Stimulated activated CD8-positive, alpha-beta memory T cell treated with anti-CD3 and anti-CD28 coated beads, Interleukin-7, amount 100 ng/mL, for 24 hours (primary cell): ENCODE measurements at places on chromosomes 12 and 14.
A peak's percentile ranks its signal among the peaks of the same experiment; 100 is the strongest.

DNA sequence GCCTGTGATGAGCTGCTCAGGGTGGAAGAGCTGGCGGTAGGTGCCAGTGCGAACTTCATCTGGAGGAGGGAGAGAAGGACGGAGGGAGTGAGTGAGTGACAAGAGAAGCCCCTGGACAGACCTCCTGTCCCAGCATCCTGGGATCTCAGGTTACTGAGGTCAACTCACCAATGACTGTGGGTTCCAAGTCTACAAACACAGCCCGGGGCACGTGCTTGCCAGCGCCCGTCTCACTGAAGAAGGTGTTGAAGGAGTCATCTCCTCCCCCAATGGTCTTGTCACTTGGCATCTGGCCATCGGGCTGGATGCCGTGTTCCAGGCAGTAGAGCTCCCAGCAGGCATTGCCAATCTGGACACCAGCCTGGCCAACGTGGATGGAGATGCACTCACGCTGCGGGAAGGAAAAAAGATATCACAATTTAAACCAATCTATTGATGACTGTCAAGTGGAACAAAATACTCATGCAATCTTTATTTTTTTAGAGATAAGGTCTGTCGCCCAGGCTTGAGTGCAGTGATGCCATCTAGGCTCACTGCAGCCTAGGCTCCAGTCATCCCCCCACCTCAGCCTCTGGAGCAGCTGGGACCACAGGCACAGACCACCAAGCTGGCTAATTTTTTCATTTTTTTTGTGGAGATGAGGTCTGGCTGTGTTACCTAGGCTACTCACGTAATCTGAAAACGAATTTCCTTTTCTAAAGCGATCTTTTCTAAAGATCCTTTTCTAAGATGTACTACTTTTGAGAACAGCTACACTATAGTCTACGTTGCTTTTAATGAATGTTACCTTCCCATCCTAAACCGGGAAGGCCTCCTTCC lies 1.7 kb downstream of the TUBA1B start:
- no peak for DNase-seq

GRCh38 chr12:26162905-26163304 lies 32.5 kb upstream of the SSPN start:
- no peak for DNase-seq

DNA sequence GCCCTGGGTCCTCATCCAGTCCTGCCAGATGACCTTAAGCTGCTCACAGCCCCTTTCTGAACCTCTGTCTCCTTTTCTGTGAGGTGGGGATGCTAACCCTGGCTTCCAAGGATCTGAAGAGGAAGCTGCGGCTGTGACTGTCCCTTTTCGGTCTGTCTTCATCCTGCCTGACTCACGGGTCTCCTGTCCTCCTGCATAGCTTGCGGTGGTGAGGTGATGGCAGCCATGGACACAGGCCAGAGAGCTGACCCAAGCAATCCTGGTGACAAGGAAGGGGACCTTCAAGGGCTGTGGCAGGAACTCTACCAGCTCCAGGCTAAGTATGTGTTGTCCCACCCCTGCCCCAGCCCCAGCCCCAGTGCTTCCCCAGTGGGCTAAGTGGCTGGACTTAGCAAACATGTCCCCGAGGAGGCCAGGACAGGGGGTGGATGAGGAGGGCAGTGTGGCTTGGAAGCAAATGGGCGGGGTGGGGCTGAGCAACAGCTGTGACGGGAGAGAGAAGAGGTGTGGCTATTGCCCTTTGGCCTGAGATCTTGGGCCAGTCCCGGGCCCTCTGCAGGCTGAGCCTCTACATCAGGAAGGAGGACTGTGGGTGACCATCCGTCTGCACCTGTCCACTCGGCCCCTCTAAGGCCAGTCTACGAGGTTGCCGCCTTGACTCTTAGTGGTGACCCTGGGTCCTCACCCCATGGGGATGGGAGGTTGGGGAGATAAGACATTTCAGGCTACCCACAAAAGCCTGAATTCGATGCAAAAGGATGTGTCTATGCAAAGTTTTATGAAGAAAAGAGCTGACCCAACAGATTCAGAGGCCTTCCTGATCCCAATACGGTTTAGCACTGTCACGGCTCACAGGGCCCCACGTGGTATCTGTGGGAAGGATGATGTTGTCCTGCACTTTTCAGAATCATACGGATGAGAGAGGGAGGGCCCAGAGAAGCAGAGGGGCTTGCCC lies 1.1 kb downstream of the CCDC197 start:
- DNase-seq, result no peak

GRCh38 chr12:84034871-84035270 lies 877.7 kb downstream of the SLC6A15 start:
- DNase-seq, result no peak

- no peak for DNase-seq
Measured at GRCh38 chr12:113422030-113422885, at the start of gene SDSL. TSS of gene SDSL (plus strand) at chr12:113422380. CDS start at chr12:113427983, 5,603 bp downstream.

DNA sequence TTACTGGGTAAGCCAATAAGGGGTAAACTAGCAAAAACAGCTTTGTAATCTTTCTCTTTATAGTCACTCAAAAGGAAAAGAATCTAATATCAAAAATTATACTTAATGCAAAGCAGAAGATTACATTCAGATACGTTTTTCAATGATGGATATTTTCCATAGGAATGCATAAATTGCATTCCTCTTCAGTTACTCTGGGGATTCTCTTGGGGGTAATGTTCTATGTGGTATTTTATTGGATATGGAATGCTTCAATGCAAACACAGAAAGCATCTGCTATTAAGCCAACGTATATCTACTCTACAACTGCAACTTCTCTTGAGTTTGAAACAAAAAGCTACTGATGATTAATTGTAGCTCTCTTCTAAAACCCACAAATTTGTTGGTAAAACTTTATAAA lies 106.0 kb downstream of the SLC41A2 start:
- DNase-seq, result no peak

DNA sequence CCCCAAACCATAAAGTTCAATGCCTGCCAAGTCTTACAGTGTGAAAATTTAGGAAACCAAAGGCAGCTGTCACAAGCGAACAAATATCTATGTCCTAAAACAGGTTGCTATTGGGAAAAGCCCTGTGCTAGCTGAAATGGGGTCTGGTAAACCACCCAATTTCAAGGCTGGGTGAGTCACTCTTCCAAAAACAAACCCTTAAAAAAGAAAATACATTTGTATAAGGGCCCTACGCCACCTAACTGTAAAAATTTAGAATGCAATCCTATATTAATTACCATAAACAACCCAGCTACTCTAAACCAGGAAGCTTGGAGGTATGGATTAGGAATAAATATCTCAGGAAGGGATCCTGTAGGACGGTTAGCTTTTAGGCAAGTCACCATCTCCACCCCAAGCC lies 32.1 kb downstream of the PRMT8 start:
- no peak for DNase-seq

DNA sequence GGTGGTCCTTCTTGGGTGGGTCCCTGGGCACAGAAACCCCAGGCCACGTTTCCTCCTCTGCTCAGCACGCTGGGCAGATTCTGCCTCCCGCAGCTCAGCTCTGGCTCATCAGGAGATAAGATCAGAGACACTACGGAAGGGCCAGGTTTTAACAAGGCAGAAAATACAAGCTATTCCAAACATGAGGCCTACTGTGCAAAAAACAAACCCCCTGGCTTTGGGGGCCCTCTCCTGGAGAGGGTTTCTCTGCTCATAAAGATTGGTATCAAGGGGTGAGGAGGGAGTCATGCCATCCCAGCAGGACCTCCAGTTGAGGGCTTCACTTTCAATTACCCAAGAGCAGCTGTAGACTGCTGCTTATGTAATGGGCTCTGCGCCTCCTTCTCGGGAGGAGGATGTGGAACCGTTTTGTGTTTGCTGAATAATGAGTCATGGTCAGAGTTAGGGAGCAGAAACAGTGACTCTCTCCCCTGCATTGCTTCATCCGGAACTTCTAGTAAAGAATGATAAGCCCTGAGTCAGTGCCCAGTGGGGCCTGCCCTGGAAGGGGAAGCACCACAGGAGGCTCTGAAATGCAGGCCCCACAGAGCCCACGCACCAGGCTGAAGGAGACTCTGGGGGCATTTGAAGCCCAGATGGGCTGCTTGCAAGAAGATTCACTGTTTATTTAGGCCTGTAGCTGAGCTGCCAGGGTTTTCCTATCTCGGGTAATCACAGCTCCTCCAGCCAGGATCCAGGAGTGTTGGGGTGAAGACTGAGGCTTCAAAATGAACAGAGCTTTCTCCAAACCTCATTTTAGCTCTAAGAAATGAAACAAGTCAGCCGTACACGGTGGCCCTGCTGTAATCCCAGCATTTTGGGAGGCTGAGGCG lies 79.3 kb downstream of the SSPN start:
- DNase-seq, result peak; percentile 7

DNA sequence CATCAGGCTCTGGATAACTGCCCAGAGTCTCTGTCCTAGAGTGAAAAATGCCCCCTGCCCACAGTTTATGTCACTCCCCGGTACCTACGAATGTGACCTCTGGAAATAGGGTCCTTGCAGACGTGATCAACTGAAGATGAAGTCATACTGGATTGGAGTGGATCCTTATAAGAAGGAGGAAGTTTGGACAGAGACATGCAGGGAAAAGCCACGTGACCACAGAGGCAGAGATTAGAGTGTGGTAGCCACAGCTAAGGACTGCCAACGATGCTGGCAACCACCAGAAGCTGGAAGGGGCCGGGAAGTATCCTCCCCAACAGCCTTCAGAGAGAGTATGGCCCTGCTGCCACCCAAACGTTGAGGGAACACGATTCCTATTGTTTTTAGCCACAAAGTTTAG lies 101.2 kb upstream of the NCOR2 start:
- DNase-seq, result no peak

GRCh38 chr14:71967704-71968103 lies 35.5 kb downstream of the RGS6 start:
- DNase-seq, result no peak

- DNase-seq, result no peak
Measured at GRCh38 chr14:104550861-104551728, 28.5 kb upstream of the C14orf180 start.

DNA sequence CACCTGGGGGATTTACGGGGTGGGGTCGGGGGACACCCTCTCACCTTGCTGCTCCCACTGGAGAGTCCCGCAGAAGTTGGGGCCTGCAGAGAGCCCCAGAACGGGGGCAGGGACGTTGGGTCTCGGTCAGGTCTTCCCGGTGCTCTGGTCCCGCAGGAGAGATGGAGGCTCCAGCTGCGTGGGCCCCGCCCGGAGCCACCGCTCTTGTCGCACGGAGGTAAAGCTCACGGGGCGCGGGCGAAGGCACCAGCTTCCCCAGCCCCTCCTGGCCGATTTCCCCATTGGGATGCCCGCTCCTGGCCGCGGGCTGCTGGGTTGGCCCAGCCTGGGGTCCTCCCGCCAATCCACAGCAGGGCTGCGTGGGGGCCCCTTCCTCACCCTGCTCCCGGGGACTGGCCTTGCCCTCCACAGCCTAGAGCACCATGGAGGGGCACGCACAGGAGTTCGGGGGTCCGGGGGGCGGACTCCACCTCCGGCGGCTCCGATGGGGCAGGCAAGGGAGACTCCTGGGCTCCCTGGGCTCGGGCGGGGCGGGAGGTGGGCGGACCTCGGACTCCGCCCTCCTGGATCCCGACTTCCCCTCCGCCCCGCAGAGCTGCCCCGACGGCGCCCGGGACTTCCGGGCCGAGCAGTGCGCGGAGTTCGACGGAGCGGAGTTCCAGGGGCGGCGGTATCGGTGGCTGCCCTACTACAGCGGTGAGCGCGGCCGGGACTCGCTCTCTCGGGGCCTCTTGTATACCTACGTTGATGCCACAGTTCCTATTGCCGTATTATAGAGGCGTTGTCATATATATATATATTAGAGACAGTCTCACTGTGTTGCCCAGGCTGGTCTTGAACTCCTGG lies 8.4 kb downstream of the PAPLN start:
- peak; percentile 9 for DNase-seq

GRCh38 chr12:41437563-41437962 lies 249.4 kb downstream of the PDZRN4 start:
- no peak for DNase-seq

DNA sequence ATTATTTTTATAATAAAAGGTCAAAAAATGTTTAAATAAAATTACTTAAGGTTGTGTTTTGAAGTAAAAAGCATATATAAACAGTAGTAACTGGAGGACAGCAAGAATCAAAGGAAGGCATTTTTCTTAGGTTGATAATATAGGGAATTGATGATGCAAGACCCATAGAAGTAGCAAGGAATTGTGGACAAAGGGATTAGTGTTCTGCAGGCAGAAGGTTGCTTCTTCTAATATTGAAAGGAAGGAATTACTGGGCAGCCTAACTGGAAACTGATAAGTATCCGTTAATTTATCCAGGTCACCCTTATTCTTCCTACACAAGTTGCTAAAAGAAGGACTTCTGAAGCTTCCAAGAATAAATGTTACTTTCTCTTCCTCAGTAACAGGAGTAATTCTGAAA lies 54.5 kb upstream of the ALX1 start:
- DNase-seq, result no peak

GRCh38 chr12:46460682-46461210 lies 88.2 kb upstream of the SLC38A2 start:
- DNase-seq, result no peak

DNA sequence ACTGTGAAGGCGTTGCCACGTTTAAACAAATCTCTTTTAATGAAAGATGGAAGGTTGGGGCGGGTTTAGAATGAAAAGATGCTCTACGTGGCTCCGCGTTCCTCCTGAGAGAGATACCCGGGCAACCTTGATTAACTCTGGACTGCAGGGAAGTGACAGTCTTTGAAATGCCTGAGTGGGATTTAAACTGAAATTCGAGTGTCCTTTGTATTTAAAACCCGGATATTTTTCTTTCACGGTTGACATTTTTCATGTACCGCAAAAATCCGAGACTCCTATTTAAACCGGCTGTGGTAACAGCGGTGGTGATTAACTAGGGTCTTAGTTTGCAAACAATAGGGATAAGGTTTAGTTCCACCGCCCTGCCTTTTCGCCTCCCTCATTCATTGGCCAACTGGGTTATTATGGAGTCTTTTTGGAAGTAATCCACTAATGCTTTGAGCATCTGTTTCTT lies 707 bp downstream of the G2E3 start:
- no peak for DNase-seq

- no peak for DNase-seq
Measured at GRCh38 chr14:100145682-100146464, 13.6 kb downstream of the DEGS2 start.
